ENCODE measurements at places on chromosomes 1 and 21.

GRCh38 chr1:80926531-80926930 lies 874.2 kb upstream of the ADGRL2 start:
- no peak for DNase-seq

- no peak for DNase-seq
These were observed 356.0 kb downstream of the S1PR1 start for GRCh38 chr1:101592845-101593244.

DNA sequence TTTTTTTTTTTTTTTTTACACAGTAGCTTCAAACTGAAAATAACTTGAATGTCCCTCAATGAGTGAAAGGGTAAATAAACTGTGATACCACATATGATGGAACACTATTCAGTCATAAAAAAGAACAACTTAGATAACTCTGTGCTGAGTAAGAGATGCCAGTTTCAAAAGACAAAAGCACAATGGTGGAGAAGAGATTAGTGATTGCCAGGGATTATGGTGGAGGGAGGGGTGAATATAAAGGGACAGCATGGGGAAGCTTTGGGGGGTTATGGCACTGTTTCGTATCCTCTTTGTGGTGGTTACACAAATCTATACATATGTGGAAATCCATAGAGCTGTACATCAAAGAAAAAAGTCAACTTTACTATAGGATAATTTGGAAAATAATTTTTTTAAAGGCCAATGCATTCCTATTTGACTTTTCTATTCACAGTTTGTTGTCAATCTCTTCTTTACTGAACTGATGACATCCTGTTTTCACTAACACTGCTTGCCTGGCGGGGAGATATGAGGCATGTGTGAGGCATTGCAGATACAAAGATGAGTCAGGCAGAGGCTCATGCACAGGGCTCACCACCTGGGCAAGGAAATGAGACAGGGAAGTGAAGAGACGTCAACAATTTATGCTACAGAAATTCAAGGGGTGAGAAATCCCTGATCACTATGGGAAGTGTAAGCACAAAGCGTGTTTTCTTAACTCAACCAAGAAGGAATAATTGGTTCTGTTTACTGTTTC lies 302.7 kb downstream of the DUSP10 start:
- DNase-seq: no peak

DNA sequence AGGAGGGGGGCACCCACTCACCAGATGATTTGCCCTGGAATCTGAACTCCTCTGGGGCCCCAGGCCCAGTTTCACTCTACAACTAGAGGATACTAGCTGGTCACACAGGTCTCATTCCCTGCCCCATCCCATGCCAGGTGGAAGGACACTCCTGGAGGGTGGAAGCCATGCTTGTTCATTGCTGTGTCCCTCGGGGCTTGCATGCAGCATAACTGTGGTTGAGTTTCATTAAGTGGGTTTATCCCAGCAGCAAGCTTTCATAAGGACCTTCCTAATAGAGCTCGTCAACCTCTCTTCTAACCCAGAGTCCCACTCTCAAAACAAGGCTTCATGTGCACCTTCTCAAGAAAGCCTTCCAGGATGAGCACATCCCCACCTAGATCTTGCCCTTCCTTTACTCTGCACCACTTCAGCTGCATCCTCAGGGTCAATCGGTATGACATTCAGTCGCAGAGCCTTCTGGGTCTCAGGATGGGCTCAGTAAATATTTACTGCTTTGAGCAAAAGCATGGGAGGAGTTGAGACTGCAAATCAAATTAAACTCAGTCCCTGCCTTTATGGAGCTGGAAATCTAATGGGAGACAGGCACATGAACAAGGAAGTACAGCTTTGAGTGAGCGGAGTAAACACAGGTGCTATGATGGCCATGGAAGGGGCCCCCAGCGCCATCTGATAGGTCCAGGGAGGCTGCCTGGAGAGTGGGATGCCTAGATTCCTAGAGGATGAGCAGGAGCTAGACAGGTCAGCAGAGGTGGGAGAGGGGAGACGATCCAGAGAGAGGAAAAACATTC lies 32.3 kb downstream of the LAMB3 start:
- DNase-seq: no peak

DNA sequence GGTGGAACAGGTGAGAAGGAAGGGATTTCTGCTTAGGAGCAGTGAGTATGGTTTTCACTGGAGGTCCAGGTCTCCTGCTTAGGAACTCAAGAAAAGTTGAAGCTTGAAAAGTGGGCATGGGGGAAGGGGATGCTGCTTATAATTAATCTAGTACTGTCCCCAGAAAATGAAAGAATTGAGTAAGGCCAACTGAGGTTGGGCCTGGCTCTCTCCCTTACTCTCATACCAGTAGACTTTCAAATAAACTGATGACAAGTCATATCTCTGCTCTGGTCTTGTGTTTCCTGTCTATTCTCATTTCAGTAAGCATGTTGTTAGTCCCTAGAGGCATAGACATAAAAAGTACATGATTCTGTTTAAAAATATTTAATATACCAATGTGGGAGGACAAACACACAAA lies 26.4 kb downstream of the CD48 start:
- DNase-seq: no peak

GRCh38 chr1:241957692-241958494 lies at the start of gene BECN2:
BECN2 (plus strand) TSS chr1:241957767; CDS start chr1:241957767, 0 bp downstream.
- DNase-seq: no peak

- DNase-seq: no peak
These were observed 11.7 kb upstream of the RGS2 start for GRCh38 chr1:192797143-192797542.

- no peak for DNase-seq
These were observed 485.4 kb upstream of the LRRC7 start for GRCh38 chr1:69082312-69082711.

DNA sequence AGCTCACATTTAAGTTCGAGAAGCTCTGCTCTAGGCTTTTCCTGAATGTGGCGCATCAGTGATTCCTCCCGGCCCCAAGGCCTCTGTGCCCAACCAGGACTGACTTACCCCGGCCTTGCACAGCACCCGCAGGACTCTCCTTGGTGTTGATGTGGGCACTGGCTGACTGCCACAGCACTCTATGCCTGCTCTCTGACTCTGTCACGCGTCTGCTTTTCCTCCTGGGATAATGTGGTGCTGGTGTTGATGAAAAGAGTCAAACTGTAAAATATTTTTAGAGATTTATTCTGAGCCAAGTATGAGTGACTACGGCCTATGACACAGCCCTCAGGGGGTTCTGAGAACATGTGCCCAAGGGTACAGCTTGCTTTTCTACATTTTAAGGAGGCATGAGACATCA lies 15.5 kb upstream of the SLC2A5 start:
- DNase-seq: no peak

- DNase-seq: no peak
These were observed 41.1 kb downstream of the SLC35F3 start for GRCh38 chr1:233945573-233945972.

GRCh38 chr1:32404946-32405345 lies 10.7 kb upstream of the BSDC1 start:
- no peak for DNase-seq

GRCh38 chr1:195251900-195252299 lies 1356.3 kb downstream of the KCNT2 start:
- DNase-seq: no peak

DNA sequence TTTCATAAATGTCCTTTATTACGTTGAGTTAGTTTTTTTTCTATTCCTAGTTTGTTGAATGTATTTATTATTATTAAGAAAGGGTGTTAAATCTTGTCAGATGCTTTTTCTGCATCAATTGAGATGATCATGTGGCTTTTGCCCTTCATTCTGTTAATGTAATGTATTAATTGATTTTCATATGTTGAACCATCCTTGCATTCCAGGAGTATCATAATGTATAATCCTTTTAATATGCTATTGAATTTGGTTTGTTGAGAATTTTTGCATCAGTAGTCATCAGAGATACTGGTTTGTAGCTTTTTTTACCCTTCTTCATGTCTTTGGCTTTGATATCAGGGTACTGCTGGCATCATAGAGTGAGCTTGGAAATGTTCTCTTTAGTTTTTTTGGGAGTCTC lies 100.0 kb downstream of the POFUT2 start:
- no peak for DNase-seq

DNA sequence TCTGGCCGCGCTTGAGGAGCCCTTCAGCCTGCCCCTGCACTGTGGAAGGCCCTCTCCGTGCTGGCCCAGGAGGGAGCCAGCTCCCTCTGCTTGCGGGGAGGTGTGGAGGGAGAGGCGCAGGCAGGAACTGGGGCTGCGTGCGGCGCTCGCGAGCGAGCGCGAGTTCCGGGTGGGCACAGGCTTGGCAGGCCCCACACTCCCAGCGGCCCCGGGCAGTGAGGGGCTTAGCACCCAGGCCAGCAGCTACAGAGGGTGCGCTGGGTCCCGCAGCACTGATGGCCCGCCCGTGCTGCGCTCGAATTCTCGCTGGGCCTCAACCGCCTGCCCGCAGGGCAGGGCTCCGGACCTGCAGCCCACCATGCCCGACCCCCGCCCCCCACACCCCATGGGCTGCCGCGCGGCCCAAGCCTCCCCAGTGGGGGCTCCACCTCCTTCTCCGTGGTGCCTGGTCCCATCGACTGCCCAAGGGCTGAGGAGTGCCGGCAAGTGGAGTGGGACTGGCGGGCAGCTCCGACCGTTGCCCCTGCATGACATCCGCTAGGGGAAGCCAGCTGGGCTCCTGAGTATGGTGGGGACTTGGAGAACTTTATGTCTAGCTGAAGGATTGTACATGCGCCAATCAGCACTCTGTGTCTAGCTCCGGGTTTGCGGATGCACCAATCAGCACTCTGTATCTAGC lies 46.0 kb downstream of the COL24A1 start:
- no peak for DNase-seq

- DNase-seq: no peak
These were observed 2.5 kb upstream of the NCF2 start for GRCh38 chr1:183592733-183593132.

GRCh38 chr1:203086992-203087763 lies 1.4 kb upstream of the MYOG start:
- no peak for DNase-seq

DNA sequence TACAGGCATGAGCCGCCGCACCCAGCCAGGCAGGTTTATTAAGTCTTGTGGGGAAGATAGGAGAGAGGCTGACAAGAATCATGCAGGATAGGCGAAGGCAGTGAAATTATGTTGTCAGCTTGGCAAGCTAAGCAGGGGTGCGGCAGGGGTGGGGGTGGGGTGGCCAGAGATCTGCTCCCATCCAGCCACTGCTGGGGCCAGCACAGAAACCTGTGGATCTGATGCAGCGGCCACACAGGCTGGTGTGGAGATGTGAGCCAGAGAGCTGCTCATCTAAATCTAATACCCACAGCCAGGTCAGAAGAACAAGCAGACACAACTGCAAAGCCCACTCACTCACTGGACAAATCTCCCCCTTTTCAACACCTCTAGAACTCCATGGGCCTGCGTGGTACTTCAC lies 68.7 kb downstream of the KCTD3 start:
- DNase-seq: no peak

DNA sequence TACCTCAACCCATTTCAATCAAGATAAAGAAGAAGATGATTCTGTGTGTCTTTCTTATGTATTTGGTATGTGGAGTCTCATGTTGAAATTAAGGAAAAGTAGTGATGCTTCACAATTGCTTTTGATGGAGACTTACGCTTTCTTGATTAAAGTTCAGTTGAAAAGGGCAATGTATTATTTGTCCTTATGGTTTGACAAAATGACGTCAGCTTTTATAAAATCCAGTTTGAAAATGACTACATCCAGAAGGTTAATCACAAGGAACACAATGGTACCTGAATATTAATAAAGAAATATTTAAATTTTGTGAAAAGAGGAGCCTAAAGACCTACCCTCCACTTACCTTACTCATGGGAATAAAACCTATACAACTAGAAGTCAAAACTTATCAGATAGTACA lies 4.4 kb downstream of the KRTAP26-1 start:
- DNase-seq: no peak

- no peak for DNase-seq
These were observed 845.6 kb downstream of the ADGRL2 start for GRCh38 chr1:82646336-82646735.

DNA sequence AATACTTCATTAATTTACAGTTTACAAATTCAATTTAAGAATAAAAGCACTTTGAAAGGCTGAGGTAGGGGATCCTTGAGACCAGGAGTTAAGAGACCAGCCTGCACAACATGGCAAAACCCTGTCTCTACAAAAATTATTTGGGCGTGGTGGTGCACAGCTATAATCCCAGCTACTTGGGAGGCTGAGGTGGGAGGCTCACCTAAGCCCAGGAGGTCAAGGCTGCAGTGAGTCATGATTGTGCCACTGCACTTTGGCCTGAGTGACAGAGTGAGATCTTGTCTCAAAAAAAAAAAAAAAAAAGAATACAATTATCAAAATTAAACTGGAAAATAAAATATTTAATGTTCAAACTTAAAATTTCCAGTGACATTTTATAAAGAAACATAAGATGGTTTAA lies 72.2 kb downstream of the USP1 start:
- DNase-seq: no peak

All from GM20000 (cell line).